ENCODE measurements at places on chromosomes 3 and 15.

GRCh38 chr3:117843356-117843755 is 1133.8 kb downstream of the TUSC7 start:
- no peak for DNase-seq

GRCh38 chr15:85100186-85100937 is 118.7 kb downstream of the PDE8A start:
- peak; percentile 53 for DNase-seq

- DNase-seq = no peak
Observed at GRCh38 chr3:191275751-191276150, 53.4 kb upstream of the CCDC50 start.

DNA sequence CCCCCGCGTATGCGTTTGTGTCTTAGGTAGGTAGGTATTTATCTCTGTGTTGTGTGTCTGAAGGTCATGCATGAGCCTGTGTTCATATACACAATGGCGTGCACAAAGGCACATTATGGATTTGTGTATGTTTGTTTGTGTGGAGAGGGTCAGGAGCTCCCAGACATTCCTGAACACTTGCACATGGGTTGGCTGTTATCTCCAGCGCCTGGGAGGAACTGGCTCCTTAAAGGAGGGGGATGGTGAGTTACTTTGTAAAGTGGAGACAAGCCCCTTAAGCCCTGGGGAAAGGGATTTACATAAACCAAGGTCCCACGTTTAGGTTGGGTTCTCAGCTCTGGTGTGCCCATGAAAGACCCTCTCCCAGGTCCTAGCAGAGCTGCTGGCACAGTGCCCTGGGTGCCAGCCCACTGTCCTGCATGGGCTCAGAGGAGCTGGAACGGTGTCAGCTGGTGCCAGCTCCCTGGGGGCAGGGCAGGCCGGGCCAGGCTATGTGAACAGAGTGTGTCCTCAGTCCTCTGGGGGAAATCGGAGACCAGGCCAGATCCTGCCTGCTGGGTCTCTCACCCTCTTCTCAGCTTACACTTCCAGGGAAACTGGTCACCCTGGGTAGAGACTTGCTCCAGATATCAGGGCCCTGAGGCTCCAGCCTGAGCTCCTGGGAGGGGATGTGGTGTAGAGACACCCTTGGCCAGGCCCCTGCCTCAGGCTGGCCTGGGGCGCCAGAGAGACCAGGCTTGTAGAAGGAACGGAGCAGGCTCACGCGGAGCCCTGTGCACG is 25.1 kb downstream of the SNX33 start:
- DNase-seq = no peak

- no peak for DNase-seq
Observed at GRCh38 chr3:17577796-17578520, 164.5 kb downstream of the TBC1D5 start.

DNA sequence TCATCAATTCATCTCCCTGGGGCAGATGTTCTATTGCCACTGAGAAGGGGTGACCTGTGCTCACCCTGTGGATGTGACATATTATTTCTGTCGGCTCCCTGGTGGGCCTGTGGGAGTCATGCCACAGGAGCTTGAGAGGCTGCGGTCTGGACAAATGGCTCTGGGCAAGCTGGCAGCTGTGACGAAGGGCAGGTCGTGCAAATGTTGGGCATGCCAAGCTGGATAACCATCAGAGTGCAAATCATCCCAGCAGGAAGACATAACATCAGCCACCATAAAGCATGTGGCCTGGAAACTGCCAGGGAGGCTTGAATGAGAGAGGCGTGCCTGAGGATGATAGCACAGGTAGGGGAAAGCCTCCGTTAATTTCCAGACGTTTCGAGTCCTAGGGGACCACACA is 45.3 kb upstream of the FAM3D start:
- no peak for DNase-seq

- no peak for DNase-seq
Observed at GRCh38 chr3:139832998-139833397, 102.0 kb upstream of the CLSTN2 start.

DNA sequence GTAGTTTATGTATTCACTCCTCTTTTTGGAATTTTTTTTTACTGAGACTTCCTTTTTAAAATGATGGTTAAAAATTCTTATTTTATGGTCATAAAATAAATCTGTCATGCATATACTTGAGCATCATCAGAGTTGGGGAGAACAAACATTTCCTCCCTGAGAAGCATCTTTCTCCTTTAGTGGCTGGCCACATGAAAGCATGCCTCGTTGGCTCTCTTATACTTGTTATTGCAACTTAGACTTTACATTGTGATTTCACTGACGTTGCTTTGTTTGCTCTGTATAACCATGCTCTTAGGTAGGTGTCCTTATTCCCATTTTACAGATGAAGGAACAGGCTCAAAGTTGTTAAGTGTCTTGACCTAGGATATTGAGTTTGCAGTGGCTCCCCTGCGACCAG is 18.1 kb downstream of the BBX start:
- DNase-seq = no peak

- DNase-seq = no peak
Observed at GRCh38 chr15:87401973-87402372, 854.6 kb downstream of the NTRK3 start.

DNA sequence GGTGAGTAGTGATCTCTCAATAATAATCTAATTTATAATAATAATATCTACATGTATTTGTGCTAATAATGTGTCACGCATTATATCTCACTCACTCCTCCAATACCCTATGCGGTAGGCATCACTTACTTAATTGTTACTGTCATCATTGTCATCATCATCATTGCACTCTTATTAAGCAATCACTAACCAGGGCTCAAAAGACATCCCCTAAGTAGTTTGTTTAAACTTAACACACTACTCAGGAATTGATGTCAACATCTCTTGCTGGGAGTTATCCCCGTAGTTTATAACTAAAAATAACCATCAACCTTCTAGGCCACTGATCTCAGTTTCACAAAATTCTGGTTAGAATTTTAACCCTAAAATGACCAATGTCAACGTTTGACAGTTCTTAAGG is 56.8 kb upstream of the ICE2 start:
- DNase-seq = no peak

DNA sequence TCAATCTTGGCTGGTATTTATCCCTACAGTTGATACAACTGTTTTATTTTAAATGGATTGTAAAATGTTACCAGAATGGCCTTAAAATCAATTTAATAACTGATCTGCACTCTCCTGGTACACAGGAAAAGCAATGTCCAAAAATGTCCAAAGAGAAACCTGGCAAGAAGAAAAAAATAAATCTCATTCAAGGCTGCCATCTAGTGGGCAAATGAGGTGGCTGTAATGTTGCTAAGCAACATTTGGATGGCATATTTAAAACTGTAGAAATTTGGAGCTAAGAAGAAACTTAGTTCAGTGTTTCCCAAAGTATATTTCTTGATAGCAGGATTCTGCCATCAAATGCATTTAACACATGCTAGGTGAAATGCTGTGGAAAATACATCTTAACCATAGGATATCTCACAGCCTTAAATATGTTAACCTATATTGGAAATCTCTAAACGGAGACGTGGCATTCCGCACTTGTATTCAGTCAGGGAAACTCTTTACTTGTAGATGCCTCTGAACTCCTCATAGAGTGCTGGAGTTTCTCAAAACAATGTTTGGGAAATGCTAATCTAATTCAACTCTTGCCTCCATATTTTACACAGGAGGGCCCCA is 216.8 kb downstream of the ERC2 start:
- DNase-seq = peak; percentile 61

- DNase-seq = no peak
Observed at GRCh38 chr3:177606891-177607290, 409.6 kb upstream of the TBL1XR1 start.

DNA sequence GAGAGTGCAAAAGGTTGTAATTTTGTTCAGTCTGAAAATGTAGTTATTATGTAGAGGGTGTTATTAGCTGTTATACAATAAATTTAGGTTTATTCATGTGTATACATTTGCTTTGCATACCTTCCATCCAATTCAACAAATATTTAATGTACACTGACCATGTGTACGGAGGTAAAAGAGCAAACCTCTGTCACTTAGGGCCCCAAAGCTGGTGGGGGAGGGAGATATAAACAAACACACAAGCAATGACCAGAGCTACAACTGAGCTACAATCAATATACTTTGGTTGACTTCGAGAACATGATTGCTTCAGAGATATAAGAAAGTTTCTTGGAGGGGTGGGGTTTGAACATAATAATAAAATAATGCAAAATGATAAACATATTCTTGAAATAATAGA is 17.5 kb upstream of the BCL6 start:
- no peak for DNase-seq

DNA sequence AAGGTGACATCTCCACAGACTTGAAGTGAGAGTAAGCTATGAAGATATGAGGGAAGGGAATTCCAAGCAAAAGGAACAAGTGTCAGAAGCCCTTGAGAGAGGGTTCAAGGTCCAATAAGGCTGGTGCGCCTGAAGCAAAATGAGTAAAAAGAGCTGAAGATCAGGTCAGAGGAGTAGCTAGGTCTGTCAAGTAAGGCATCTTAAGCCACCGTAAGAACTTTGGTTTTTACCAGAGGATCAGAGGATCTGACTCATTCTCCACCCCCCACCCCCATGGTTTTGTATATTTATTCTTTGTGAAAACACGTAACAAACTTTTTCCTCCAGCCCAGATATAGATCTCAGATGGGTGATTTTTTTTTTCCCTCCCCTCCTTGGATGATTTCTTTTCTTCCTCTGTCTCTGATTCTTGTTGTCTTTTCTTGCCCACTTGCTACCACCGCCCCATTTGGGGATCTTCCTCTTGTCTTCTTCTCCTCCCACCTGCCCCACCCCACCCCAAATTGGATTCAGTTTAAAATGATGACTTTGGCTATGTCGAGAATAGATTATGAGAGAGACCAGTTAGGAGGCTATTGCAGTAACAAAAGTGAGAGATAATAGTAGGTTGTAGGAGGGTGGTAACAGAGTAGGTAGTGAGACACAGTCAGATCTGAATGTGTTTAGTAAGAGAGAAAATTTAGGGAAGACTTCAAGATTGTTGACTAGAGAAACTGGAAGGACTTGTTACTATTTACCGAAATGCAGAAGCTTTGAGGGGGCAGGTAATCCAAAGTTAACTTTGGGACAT is 6.1 kb downstream of the TRMT10C start:
- no peak for DNase-seq

DNA sequence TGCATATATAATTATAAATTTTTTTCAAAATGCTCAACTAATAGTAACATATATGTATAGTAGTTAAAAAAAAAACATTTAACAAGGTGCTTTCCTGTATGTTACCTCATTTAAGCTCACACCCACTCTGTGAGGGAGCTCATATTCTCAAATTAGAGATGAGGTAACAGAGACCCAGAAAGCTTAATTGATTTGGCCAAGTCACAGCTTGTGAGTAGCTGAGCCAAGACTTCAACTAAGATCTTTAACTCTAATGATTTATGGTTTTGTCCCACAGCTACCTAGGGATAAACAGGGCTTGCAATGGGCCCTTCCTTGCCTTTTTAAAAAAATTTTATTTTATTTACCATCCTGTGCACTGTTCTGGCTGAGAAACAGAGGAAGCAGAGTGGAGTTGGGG is 230.0 kb upstream of the GOLIM4 start:
- no peak for DNase-seq

GRCh38 chr3:164851905-164852304 is 226.4 kb downstream of the SI start:
- DNase-seq = no peak

GRCh38 chr3:133659806-133660205 is 1.9 kb downstream of the TOPBP1 start:
- DNase-seq = no peak

GRCh38 chr3:31573036-31573779 is 40.5 kb downstream of the STT3B start:
- DNase-seq = peak; percentile 52

DNA sequence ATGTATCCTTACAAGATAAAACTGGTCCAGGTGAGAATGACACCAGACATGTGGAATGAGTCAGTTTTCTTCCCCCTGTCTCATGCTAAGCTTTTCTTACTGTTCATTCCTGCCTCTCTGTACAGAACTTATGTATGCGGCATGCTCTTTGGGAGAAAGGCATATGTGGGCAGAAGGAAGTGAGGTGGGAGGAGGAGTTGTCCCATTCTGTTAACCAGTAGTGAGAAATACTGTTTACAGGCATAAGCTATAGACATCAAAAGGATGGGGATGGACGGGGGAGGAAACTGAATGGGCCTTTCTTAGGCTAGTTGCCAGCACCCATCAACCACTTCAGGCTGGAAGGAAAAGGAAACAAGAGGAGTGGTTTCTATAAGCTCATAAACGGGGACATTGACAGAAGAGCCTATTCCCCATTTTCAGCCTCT is 143.6 kb upstream of the BHLHE40 start:
- peak; percentile 89 for DNase-seq

- DNase-seq = no peak
Observed at GRCh38 chr3:154981201-154981600, 98.9 kb upstream of the MME start.

GRCh38 chr3:188339410-188340295 is 185.7 kb downstream of the LPP start:
- no peak for DNase-seq

GRCh38 chr3:87949879-87950208 is 109.0 kb downstream of the CGGBP1 start:
- DNase-seq = no peak

GRCh38 chr3:134249296-134249841 is 1.3 kb downstream of the RYK start:
- DNase-seq = no peak
